ENCODE measurements at places on chromosomes 2 and 18.
A peak's percentile ranks its signal among the peaks of the same experiment; 100 is the strongest.

DNA sequence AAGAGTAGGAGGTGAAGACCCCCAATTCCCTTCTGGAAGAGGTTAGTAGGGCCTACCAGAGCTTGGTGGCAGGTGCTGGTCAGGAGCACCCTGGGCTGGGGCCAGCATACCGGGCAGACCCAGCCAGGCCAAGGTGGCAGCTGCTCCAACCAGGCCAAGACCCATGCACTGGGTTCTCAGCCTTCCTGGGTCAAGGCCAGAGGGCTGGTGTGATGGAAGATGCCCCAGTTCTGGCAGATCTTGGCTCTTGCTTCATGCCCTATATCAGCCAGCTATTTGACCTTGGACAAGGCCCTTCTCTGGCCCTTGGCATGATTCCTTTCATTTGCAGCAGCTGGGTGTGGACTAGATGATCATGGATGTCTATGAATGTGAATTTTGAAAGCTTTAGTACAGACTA is 57.7 kb downstream of the PRKCE start:
- DNase-seq = no peak

GRCh38 chr2:136255648-136256461 is 137.9 kb upstream of the CXCR4 start:
- peak; percentile 26 for DNase-seq

DNA sequence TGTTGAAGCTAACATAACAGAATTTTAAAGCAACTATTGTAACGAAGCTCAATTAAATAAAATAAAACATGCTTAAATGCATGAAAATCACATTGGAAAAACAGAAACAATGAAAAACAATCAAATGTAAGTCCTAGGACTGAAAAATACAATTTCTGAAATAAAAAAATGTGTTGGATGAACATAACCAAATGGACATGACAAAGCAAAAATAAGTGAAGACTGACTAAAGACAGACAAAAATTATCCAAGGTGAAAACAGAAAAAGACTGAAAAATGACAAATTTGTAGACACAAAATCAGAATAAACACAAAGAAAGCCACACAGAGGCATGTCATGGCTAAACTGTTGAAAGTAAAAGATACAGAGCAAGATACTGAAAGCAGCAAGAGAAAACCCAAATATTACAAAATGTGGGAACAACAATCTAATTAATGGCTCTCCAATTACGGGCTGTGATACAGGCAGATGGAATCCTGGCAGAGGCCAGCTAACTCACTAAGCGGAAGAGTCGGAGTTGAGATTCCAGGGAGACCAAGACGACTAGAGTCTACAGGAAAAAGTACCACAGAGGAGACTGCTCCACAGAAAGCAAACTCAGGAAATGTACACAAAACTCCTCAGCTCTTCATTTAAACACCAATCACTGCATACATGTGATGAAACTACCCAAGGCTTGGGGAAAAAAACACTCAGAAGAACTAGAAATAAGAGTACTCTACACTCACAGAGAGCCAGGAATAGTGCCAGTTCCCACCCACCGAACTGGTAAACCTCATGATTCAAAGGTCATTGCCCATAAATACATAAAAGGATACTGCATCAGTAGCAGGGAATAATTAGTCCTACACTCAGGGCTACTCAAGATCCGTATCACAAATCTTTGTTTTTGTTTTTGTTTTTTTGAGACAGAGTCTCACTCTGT is 83.6 kb downstream of the ATAD2B start:
- no peak for DNase-seq

DNA sequence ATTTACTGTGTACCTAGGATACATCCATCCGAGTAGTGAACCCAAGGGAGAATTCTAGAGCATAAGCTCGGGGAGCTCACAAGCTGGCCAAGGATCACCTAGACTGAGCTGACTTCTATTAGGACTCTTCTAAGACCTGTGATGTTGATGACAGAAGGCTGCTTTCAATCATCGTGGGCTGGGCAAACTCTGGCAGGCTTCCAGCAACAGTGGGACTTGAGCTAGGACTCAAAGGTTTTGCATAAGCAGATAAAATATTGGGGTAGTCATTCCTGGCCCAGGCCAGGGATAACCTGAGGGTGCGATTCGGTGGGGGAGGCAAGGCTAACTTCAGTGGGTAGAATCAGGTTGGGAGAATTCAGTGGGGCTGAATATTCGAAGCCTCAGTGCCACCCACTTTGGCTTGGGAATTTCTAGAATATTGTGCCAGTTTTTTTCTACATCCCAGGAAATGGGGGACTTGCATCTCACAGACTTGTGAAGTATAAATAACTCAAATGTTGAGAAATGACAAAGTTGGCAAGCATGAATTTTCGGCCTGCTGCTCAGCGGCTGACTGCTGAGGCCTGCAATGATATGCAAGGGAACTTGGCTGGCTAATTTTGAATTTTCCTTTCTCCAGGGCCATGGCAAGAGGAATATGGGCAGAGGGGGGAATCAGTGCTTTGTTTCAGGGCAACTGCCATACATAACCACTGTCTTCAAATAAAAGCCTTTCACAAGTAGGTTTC is 274.3 kb downstream of the PRKCE start:
- no peak for DNase-seq
